ENCODE measurements at places on chromosomes 5 and 9.

DNA sequence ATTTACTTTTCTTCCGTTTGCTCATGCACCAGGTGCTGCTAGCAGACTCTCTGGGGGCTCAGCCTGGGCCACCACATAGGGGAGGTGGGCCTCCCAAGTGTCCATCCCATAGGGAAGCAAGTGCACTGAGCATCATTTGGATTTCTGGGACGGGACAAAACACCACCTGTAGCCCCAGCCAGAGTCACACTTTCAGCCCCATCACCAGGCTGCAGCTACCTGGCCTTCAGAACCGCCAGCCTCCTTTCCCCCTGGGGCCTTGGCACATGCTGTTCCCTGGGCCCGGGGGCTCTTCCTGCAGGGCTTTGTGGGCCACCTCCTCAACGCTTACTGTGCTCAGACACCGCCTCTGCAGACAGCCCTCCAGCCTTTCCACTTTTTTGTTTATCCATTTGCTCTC lies 19.6 kb upstream of the SUSD3 start:
- DNase-seq: no peak

DNA sequence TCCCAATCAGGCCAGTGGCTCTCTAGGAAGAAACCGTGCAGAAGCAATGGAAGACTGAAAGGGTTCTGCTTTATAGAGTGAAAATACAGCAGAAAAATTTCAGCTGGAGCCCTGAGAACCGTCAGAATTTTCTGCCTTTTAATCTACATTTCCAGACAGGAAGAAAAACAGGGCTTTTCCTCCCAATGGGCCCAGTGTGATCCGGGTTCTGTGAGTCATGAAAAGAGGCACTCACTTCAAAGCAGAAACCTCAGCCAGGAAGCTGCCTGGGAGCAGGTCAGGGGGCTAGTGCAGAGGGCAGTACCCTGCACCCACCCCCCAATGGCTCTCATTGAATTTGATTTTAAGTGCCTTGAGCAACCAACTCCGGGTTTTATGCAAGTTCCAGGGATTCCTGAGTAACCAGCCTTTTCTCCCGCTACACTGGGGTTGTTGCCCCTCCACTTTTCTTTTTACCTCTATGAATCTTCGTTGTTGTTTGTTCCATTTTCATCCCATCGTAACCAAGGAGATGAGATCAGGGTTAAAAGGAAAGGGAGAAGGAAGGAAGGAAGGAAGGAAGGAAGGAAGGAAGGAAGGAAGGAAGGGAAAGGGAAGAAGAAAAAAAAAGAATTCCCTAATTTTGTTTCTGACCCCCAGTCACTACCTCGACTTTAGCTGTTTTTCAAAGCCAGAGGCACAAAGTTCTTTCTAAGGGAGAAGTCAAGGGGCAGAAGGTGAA lies 1.3 kb downstream of the BARHL1 start:
- DNase-seq: no peak

- DNase-seq: no peak
These were observed 251.3 kb downstream of the KIF4B start for GRCh38 chr5:155264809-155265208.

- no peak for DNase-seq
These were observed 18.6 kb downstream of the PSD2 start for GRCh38 chr5:139814191-139814601.

DNA sequence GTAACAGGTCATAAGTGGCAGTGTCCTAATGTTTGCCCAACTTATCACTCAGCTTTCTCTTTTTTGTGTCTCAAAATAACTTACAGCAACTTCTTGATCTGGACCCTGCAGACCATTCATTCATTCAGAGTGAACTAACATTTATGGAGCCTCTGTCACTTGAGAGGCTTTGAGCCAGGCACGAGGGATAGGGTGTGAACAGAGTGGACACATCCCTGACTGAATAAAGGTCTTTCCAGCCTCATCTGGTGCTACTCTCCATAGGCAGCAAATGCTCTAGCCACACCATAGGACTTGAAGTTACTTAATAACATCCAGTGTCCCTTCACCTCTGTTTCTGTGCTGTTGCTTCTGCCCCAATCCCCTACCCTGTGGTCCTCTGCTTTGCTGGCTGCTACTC lies 212.1 kb upstream of the FBN2 start:
- DNase-seq: no peak

DNA sequence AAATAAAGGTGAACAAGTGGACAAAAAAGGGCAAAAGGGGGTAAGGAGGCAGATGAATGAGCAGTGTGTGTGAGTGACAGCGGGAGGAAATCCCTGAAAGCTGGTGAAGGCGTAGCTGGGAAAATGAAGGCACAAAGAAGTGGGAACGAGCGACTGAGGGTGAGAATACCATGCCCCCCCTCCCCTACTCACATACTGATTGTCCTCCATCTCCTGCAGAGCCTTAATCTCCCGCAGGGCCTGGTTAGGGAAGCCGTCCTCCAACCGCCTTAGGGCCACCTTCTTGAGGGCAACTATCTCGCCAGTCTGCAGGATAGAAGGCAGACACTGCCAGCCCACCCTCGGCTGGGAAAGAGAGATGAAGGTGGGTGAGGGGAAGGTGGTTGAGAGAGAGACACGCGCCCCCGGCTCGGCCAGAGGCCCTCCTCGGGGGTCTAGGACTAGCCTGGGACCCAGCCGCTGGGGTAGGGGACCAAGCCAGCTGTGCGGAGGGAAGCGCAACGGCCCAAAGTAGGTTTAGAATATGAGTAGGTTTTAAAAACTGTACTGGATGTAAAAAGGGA lies 522 bp downstream of the CDK20 start:
- no peak for DNase-seq

GRCh38 chr9:23823986-23824829 lies 1.8 kb downstream of the ELAVL2 start:
- DNase-seq: no peak

DNA sequence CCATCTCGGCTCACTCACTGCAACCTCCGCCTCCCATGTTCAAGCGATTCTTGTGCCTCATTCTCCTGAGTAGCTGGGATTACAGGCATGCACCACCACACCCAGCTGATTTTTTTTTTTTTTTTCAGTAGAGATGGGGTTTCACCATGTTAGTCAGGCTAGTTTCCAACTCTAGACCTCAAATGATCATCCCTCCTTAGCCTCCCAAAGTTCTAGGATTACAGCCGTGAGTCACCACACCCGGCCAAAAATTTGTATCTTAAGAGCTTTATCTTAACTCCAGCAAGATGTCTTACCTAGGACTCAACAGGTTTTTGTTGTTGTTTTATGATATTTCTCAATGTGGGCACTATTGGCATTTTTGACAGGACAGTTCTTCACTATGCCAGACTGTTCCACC lies 27.9 kb downstream of the LYRM7 start:
- no peak for DNase-seq

DNA sequence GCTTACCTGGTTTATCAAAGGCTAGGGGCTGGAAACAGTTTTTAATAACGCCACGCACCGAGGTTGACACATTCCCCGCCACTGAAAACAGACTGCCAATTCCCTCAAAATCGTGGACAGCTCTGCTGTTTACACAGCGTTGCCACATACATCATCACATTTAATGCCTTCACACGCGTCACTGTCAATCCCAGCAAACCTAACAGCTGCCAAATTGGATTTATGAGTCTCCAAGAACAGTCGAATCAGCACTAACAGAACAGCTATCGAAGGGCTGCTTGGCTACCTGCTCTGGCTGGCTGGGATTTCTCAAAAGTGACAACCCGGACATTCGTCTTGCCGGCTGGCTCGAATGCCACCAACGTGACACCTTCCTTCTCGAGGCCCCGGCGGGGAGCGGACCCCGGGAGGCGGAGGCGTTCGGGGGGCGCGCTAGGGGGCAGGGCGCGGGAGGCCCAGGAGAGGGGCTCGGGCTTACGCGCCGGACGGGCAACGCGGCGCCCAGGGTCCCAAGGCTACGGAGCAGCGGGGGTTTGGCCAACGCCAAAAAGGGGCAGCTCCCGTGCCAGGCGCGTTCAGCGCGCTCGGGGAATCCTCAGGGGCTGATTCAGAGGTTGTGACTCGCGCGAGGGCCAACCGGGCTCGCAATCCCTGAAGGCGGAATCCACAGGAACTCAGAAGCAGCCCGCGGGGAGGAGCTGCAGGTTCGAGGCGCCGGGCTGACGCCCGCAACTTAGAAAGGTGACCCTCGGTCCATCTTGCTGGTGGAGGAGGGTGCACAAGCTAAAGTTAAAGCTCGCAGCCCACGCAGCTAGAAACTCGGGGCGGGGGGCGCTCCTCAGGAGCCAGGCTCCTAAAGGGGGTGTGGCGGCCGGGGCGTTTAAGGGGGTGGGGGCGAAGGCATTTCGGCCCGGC lies 1.2 kb downstream of the CDC14B start:
- DNase-seq: no peak

- DNase-seq: no peak
These were observed 175.2 kb upstream of the HAPLN1 start for GRCh38 chr5:83895860-83896259.

GRCh38 chr5:147234825-147235635 lies at the start of gene STK32A:
Gene STK32A (plus strand): TSS chr5:147235026. CDS start chr5:147239635, 4,609 bp downstream.
- no peak for DNase-seq

DNA sequence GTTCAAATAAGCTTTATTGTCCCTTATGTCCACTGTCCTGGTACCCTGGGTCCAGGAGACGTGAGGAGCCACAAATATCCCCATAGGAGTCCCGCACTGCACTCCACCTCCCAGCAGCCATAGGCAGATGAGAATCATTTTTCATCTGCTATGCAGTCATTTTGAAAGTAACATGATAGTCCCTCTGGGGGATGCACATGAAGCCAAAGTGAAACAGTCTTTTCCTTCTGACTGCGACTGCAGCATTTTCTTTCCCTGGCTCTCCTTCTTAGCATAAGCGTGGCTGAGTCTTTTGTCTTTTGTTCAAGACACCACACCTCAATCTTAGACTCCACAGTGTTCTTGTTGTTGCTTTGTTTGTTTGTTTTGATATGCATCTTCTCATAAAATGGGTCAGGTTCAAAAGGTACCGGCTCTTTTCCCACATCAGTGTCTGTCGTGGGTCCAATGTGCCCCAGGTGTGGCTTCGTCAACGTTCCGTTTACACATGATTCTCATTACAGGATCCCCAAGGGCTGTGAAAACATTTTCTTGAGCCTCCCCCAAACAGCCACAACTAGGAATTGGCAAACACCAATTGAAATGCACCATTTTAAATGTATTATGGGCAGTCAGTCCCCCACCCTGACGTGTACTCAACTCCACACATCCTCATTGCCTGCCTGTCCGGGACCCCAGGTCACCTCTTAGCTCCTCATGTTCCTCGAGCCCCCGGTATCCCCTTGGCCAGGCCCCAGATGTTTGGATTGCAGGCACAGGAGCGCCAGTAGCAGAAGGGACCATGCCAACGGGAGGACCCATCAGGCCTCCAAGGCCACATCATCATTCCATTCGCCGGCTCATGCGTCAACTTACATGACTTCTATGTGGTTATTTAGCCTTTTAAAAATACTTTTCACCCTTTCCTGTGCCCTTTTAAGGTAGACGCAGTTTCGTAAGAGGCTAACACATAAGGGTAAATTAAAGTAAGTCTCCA lies 237.8 kb upstream of the DAPK1 start:
- DNase-seq: no peak

GRCh38 chr5:134958755-134959154 lies 9.0 kb upstream of the CATSPER3 start:
- DNase-seq: no peak

DNA sequence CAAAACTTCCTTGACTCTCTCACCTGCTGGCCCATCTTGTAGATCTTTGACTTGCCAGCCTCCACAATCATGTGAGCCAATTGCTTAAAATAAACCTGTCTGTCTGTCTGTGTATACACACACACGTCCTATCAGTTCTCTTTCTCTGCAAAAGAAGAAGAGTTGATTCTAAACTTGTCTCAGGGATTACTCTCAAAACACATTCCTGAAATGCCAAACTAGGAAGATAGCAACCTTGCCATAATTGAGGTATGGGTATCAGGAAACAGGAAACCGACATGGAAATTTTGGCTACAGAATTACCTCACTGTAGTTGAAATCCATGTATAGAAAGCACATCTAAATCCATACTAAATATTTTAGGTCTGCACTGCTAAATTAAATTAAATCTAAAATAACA lies 483.4 kb downstream of the PLK2 start:
- no peak for DNase-seq

- no peak for DNase-seq
These were observed 361.5 kb upstream of the CDH10 start for GRCh38 chr5:25006237-25006636.

- no peak for DNase-seq
These were observed 17.6 kb upstream of the MARCHF6 start for GRCh38 chr5:10335711-10336470.

GRCh38 chr5:132433141-132433540 lies 57.4 kb downstream of the IRF1 start:
- no peak for DNase-seq

DNA sequence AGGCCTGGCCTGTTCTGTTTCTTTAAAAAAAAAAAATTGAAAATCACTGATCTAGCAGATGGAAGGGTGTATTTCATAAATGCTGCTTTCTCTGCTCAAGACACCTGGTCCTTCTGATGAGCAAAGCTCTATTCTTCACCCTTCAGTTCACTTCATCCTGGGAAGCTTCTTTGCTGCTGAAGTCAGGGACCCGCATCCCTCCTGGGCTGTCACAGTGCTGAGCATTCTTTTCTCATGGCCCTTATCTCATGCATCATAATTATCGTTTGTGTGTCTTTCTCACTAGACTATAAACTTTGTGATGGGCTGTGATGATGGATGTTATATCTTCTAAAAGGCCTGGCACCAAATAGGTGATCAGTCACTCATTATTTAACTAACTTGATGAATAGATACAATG lies 461.0 kb downstream of the GADD45G start:
- no peak for DNase-seq

- DNase-seq: no peak
These were observed 84.7 kb downstream of the PTTG1 start for GRCh38 chr5:160506006-160507004.

DNA sequence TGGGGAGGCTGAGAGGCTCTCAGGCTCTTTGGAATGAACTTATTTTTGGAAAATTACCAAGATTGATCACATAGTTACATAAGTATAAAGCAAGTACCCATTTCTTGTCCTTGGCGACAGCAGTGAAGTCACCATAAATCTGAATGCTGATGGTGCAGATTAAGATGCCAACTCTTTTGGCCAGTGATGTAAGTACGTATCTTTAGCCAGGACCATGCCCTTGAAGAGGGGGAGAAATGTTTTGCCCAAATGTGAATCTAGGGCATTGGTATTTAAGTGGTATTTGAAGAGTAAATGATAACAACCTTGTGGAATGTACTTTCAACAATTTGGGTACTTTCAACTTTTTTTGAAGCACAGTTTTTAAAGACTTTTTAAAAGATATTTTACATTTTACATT lies 68.2 kb upstream of the RAD23B start:
- no peak for DNase-seq

DNA sequence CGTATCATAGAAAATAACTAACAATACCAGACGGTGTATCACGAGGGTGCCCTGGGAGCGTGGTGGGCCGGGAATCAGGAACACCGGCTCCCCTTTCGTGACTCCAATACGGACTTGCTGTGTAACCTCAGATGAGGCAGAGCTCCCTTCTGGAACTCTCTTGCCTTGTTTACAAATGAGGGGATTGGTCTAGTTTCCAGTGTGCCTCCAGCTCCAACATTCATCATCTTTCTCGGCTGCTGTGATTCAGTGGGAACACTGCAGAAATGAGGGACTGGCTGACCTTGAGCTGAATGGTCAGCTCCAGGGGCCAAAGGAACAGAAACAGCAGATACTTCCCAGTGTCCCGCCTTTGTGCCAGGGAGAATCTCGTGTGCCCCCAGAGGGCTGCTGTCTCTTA lies 22.6 kb upstream of the TGFBI start:
- DNase-seq: no peak

Measured in activated CD8-positive, alpha-beta memory T cell treated with anti-CD3 and anti-CD28 coated beads for 48 hours (primary cell).